NCI-H1930 (cell line): ENCODE measurements at places on chromosomes 2 and 18.

DNA sequence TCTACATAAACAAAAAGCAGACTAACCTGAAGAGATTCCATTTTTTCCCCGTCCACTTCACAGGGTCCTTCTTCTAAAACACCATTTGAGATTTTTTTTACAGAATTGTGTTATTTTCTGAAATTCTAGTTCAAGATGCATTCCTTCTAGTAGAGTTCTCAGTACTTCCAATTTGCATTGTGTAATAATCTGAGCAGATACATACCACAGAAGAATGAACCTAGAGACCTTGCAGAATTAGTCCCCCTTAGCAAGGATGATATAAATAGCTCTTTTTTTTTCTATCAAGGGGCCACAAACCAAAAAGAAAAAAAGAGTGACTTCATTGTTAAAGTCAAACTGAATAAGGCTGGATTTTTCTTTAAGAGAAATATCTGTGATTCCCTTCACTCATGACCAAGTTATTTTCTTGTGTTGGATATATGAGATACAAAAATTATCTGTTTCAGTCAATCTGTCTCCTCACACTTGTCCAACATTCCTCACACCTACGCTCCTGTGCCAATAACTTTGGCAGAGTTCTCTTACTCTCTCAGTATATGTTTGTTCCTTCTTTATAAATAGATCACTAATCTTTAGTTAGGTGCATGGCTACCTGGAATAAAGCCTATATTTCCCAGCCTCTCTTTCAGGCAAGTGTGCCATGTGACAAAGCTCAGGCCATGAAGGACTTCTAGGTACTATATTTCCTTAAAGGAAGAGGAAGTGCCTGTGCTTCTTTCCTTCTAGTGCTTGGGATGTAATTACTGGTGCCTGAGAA lies 183.5 kb downstream of the ZNF385B start:
- DNase-seq = no peak

DNA sequence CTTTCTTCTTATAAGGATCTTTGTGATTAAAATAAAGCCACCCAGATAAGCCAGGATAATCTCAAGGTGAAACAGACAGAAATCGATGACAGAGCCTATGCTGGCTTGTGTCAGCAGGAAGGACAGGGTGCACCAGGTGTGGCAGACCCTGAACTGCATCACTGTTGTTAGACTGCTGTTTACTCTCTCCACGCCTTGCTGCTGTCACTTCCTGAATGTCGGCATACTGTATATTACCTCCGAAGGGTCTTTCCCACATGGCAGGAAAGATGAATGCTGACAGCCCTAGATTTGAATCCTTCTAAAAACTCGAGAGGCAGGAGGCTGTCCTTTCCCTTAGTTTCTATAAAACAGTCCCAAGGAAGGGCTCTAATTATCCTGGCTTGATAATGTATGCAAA lies 18.9 kb upstream of the TMEM163 start:
- DNase-seq = no peak

GRCh38 chr2:195505701-195506100 lies 151.3 kb upstream of the SLC39A10 start:
- no peak for DNase-seq

DNA sequence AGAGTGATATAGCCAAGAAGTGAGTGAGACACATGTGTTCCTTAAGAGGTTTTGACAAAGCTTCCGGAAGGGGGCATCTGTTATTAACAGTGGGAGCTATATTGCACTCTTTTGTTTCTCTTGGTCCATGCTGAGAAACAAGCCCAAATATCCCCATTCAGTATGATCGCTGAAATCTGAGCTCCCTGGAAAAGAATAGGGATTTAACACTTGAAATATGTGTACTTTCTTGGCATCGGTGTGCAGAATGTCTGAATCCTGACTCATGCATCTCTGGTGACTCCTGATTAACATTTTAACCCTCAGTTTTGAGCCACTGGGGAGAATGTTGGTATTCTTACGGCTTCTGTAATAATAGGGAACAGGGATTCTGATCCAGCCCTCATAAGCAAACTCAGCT lies 448.1 kb downstream of the TSN start:
- no peak for DNase-seq

- no peak for DNase-seq
These were observed 30.5 kb upstream of the RMDN2 start for GRCh38 chr2:37894601-37895000.

- no peak for DNase-seq
These were observed 12.9 kb downstream of the IER3IP1 start for GRCh38 chr18:47163241-47163640.

- DNase-seq = no peak
These were observed 134.9 kb upstream of the REV1 start for GRCh38 chr2:99624677-99625076.

- DNase-seq = no peak
These were observed 54.2 kb downstream of the TSN start for GRCh38 chr2:121809607-121810006.

DNA sequence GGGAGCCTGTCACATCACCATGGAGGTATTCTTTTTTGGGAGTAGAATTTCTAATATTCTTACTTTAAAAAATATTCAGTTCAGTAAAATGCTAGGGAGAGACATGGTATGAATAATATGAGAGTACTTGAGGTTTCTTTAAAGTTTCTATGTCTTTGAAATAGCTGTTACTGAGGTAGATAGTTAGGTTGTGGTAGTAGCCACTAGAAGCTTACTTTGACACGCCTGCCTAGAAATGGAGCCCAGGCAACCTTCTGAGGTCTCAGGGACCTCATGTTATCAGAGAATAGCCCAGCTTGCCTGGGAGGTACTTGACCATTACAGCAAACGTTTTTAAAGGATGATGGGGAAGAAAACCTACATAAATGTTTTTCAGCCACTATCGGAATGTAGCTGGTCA lies 131.2 kb downstream of the AGPS start:
- DNase-seq = no peak

DNA sequence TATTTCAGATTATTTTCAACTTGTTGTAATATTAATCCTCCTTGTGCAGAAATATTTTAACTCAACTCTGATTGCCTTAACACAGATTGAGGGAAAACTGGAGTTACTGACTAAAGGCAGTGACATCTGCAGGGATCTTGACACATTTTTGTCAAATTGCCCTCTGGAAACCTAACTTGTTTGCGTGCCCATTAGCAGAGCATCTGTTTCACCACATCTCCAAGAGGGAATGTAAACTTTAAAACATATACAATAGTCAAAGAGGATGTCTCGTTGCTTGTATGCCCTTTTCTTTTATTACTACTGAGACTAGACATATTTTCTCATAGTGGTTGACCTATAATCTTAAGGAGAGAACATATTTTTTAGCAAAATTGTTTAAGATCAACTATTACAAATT lies 14.2 kb downstream of the INPP1 start:
- no peak for DNase-seq

GRCh38 chr2:15941871-15942710 lies 1.7 kb downstream of the MYCN start:
- DNase-seq = no peak

GRCh38 chr2:69918401-69918800 lies 3.5 kb downstream of the MXD1 start:
- DNase-seq = no peak

- DNase-seq = no peak
These were observed 5.1 kb downstream of the RAMP1 start for GRCh38 chr2:237864444-237864931.

GRCh38 chr2:68935471-68935870 lies 17.2 kb downstream of the GKN2 start:
- DNase-seq = no peak

- DNase-seq = no peak
These were observed 123.0 kb upstream of the THUMPD2 start for GRCh38 chr2:39902103-39902502.

GRCh38 chr2:64853894-64854293 lies 135.3 kb upstream of the SLC1A4 start:
- no peak for DNase-seq

- no peak for DNase-seq
These were observed 9.8 kb downstream of the SCN9A start for GRCh38 chr2:166365803-166366420.

DNA sequence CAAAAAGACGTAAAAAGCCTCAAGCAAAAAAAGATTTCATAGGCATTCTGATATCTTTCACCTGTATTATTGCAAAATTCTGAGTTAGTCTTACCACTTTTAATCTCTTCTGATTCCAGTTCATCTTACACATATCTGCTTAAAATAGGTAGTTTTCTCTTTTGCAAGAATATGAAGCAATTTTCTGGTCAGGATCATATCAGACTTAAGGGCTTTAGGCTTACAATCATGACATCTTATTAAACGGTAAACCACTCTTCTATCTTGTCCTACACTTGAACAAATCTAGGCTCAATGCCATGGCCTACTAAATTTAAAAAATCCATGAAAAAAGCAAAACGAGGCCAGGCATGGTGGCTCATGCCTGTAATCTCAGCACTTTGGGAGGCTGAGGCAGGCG lies 50.1 kb upstream of the GAREM1 start:
- no peak for DNase-seq

DNA sequence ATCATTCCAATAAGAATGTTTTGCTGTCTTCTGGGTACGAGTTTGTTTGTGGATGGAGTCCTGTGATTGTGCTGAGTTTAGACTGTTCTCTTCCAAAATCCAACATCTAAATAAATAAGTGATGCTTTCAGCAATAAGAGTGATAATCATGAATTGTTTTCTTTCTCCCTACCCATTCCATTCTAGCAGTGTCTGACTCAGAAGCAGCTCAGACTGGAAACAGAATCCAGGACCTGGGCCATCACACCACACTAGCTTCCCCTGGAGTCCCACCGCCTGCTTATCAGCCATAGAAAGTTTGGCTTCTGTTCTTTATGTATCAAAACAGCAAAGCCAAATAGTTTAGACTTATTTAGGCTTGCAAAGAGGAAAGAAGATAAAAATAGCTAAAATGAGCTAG lies 76.4 kb upstream of the CNGA3 start:
- DNase-seq = no peak

DNA sequence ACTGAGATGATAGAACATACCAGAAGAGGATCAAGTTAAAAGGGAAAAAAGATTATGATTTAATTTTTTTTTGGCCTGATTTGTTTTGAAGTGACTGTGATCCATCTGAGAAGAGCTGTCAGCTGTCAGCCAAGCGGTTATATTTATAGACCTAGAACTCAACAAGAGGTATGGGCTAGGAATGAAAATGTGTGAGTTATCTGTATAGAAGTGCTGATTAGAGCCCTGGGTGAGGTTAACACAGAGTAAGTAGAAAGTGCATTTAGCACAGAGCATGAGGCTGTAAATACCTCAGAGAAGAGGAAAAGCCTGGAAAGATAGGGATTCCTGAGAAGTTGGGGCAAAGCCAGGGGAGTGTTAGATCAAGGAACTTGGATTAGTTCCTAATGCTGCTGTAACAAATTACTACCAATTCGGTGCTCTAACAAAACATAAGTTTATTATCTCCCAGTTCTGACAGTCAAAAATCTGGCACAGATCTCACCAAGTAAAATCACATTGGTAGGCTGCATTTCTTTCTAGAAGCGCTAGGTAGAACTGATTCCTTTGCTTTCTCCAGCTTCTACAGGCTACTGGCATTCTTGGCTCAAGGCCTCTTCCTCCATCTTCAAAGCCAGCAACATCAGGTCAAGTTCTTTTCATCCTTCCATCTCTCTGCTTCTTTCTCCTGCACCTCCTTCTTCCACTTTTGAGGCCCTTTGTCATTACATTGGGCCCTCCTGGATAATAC lies 197.4 kb upstream of the SPHKAP start:
- DNase-seq = no peak

DNA sequence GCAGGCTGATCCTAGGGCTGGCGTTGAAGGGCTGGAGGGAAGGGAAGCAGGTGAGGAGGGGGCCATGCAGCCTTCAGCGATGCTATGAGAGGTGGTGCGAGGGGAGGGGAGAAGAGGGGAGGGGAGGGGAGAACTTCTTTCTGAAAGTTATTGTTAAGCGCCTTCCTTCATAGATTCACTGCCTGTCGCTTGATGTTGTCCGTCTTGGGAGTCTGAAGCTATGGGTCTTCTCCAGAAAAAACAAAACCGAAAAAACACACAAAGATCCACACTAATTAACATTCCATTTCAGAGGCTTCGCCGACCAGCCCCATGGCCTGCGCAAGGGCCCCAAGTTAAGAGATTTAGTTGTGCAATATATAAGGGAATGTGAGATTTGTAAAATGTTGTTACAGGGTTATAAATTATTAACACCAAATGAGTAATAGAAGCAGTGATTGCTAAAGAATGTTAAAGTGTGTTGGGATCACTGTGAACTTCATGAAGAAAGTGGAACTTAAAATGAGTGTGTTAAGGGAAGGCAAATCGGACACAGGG lies 758 bp downstream of the CFAP221 start:
- no peak for DNase-seq

DNA sequence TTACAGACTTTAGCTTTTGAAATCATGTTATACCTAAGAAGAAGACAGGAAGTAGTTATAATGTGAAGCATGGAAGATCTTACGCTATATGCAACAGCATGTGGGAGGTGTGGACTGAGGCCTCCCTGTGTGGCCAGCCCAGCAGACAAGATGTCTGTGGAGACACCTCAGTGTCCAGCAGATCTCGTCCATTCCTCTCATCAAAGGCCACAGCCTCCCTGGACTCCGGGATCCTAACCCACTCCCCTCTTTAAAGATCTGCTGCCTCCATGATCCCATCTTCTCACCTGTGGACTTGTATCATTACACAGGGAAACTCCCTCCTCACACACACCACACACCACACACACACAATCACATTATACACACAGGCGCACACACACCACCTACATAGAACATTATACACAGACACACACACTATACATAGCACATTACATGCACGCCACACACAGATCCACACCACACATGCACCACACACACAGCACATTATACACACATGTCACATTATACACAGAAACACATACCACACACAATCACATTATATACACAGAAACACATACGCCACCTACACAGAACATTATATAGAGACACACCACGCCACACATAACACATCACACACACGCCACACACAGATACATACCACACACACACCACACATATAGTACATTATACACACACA lies 89.5 kb downstream of the PXDN start:
- no peak for DNase-seq

GRCh38 chr2:128732976-128733431 lies 414.3 kb upstream of the HS6ST1 start:
- DNase-seq = no peak
